ENCODE measurements at places on chromosomes 16 and 17. TPM values are rescaled to one million over a fixed set of nuclear protein-coding genes. Genes with fewer than 3 reads are reported as not detected.

Gene DHRS7C
- total RNA-seq, result not detected

Gene ABCC12
- total RNA-seq, result 0.12 TPM

Gene TCAP
- total RNA-seq, result 0.25 TPM

Gene C17orf113
- total RNA-seq, result not detected

Gene RHBDF1
- 37.0 TPM for total RNA-seq

Gene PRAC2
- total RNA-seq, result not detected

Gene RTN4RL1
- 2.6 TPM for total RNA-seq

Gene RDM1
- not detected for total RNA-seq

Gene KRTAP3-1
- total RNA-seq, result not detected

Gene AGRP
- not detected for total RNA-seq

Gene ATP2C2
- not detected for total RNA-seq

Gene KIF19
- 0.54 TPM for total RNA-seq

Gene BFAR
- total RNA-seq, result 55.3 TPM

Gene CMTM3
- total RNA-seq, result 25.0 TPM

Gene CD300E
- not detected for total RNA-seq

Gene RNU2-1
- not detected for total RNA-seq

Gene CD7
- 0.20 TPM for total RNA-seq

Gene STH
- not detected for total RNA-seq

Gene GDPD1
- not detected for total RNA-seq

Gene CENPT
- 25.8 TPM for total RNA-seq

Gene HAGHL
- total RNA-seq, result 5.9 TPM

Gene HOXB9
- not detected for total RNA-seq

Gene WNK4
- total RNA-seq, result 1.5 TPM

Gene ADAM11
- 0.15 TPM for total RNA-seq

Gene LRRC37A
- 0.56 TPM for total RNA-seq

Gene GAST
- total RNA-seq, result not detected
